ENCODE measurements at places on chromosomes 3 and 15. TPM values are rescaled to one million over a fixed set of nuclear protein-coding genes. Genes with fewer than 3 reads are reported as not detected.

The CCDC39 gene
- total RNA-seq = not detected

The LDHAL6B gene
- not detected for total RNA-seq

The EXOG gene
- 4.0 TPM for total RNA-seq

The CELF6 gene
- total RNA-seq = not detected

The CCR8 gene
- not detected for total RNA-seq

The DISP2 gene
- under 0.01 TPM for total RNA-seq

The PLSCR4 gene
- not detected for total RNA-seq

The SCN11A gene
- total RNA-seq = not detected

The CCDC32 gene
- 8.0 TPM for total RNA-seq

The FAM81A gene
- total RNA-seq = 0.78 TPM

The CIAO2A gene
- total RNA-seq = 81.1 TPM

The LTK gene
- 0.35 TPM for total RNA-seq

The FAH gene
- total RNA-seq = 34.1 TPM

The CHL1 gene
- total RNA-seq = 0.05 TPM

The ZNF501 gene
- total RNA-seq = 1.7 TPM

The PIF1 gene
- 9.5 TPM for total RNA-seq

The SH3GL3 gene
- total RNA-seq = 1.7 TPM

The TTC21A gene
- 0.71 TPM for total RNA-seq

The ZBED2 gene
- 21.3 TPM for total RNA-seq

The NOX5 gene
- total RNA-seq = not detected

The POLQ gene
- total RNA-seq = 4.9 TPM

The SPSB4 gene
- not detected for total RNA-seq

The PROK2 gene
- not detected for total RNA-seq

The COLQ gene
- total RNA-seq = 0.21 TPM

The AADACL2 gene
- total RNA-seq = not detected

The GHSR gene
- not detected for total RNA-seq

The GAP43 gene
- total RNA-seq = not detected

The MYLK gene
- total RNA-seq = 6.5 TPM

The EPHA3 gene
- total RNA-seq = not detected

The CHRNA3 gene
- total RNA-seq = 0.09 TPM

The CHDH gene
- 0.70 TPM for total RNA-seq

The SLC2A2 gene
- total RNA-seq = not detected

The KAT2B gene
- 5.5 TPM for total RNA-seq

The ACKR4 gene
- total RNA-seq = 0.19 TPM

The C15orf39 gene
- total RNA-seq = 11.6 TPM

The ZNF35 gene
- total RNA-seq = 9.9 TPM

The STAB1 gene
- not detected for total RNA-seq

The INKA1 gene
- total RNA-seq = 21.7 TPM

The SEC61A1 gene
- total RNA-seq = 138 TPM

The TMCO5A gene
- total RNA-seq = not detected

The SOX14 gene
- not detected for total RNA-seq

The AP3S2 gene
- 37.8 TPM for total RNA-seq

The LTF gene
- not detected for total RNA-seq

The ANKRD34C gene
- not detected for total RNA-seq

The XIRP1 gene
- not detected for total RNA-seq

The SAXO2 gene
- total RNA-seq = 0.49 TPM

The ASB14 gene
- total RNA-seq = not detected

The TICRR gene
- total RNA-seq = 6.3 TPM

The MUC4 gene
- total RNA-seq = not detected

The ISLR gene
- not detected for total RNA-seq

All from airway epithelial cell (primary cell).